ENCODE measurements at places on chromosomes 12 and 14. TPM values are rescaled to one million over a fixed set of nuclear protein-coding genes. Genes with fewer than 3 reads are reported as not detected.

The PTPN6 gene
- total RNA-seq = 74.6 TPM

The TAS2R9 gene
- total RNA-seq = not detected

The GSG1 gene
- 0.26 TPM for total RNA-seq

The DDN gene
- total RNA-seq = 0.06 TPM

The ARHGAP9 gene
- total RNA-seq = 24.2 TPM

The GPR162 gene
- 12.7 TPM for total RNA-seq

The PTPRR gene
- total RNA-seq = 1.4 TPM

The IFNG-AS1 gene
- 0.71 TPM for total RNA-seq

The VCPKMT gene
- 5.8 TPM for total RNA-seq

The VIPAS39 gene
- total RNA-seq = 15.4 TPM

The MYF6 gene
- not detected for total RNA-seq
